ENCODE measurements at places on chromosomes 11 and 22. TPM values are rescaled to one million over a fixed set of nuclear protein-coding genes. Genes with fewer than 3 reads are reported as not detected.
A peak's percentile ranks its signal among the peaks of the same experiment; 100 is the strongest.

GRCh38 chr11:62446091-62446490 lies 27.3 kb downstream of the SCGB1A1 start:
- no peak for DNase-seq

Gene CARD18
- polyA plus RNA-seq: not detected

GRCh38 chr11:32602657-32603415 lies 19.2 kb downstream of the EIF3M start:
- no peak for DNase-seq

Gene KCNJ11
- polyA plus RNA-seq: 8.0 TPM

DNA sequence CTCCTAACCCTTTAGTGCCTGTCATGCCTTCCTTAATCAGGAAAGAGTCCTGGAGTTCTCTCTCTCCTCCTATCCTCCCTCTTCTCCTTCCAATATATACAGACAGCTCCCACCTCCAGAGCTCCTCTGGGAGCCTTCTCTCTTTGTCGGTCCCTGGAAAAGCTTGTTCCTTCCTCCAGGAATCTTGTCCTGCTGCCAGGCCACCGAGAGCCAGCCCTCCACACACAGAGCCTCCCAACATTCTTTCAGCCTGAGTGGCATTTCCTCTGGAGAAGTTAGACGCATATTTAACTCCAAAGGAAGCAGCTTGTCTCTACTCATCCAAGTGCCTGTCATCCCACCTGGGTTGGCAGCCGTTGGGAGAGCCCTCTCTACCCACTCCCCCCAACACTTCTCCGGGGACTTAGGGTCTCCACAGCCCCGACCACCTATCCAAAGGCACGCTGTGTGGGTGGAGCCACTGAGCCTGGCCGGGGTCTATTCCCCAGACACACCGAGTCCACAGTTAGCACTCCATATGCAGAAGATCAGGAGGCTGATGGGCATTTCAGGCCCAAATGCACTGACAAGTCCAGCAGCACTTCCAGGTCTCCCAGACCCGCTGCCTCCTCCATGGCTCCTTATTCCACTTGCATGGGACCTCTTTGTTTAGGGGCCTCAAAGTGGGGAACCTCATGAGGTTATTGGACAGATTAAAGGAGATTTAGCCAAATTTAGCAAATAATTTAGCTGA lies 31.1 kb downstream of the DKK3 start:
- DNase-seq: peak; percentile 68

- DNase-seq: no peak
Measured at GRCh38 chr11:34830648-34831047, 85.5 kb downstream of the APIP start.

DNA sequence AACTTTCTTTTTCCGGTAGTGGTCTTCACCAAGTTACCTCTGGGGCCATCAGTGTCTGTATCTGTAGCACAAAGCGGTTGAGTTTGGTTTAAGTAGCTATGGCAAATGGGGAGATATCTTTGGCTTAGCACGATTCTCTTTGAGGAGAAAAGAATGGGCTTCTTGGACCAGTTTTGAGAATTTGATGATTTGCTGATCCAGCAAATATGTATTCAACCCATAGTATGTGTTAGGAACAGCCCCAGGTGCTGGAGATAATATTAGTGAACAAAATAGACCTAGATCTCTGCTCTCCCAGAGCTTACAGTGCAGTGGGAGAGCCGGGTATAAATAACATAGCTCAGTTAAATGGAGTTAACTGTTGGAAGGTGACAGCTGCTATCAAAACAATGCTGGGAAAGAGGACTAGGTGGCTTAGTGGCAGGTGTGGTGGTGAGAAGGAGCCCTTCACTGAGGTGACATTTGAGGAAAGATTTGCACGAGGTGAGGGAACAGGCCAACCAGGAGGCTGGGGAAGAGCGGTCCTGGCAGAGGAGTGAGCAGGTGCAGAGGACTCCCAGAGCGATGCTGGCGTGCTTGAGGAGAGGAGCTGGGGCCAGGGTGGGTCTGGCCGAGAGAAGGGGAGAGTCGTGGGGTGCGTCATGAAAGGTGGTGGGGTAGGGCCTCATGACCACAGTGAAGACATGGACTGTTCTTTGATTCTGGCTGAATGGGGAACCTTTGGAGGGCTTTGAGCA lies 5.0 kb downstream of the TBC1D22A start:
- no peak for DNase-seq

GRCh38 chr11:133967599-133968238 lies 11.0 kb upstream of the IGSF9B start:
- no peak for DNase-seq

- DNase-seq: no peak
Measured at GRCh38 chr11:112822478-112823274, 138.5 kb upstream of the NCAM1 start.

Measured in left lung (tissue), 14 donors.